H9 (cell line): ENCODE measurements at places on chromosomes 7 and 10.
A peak's percentile ranks its signal among the peaks of the same experiment; 100 is the strongest.

DNA sequence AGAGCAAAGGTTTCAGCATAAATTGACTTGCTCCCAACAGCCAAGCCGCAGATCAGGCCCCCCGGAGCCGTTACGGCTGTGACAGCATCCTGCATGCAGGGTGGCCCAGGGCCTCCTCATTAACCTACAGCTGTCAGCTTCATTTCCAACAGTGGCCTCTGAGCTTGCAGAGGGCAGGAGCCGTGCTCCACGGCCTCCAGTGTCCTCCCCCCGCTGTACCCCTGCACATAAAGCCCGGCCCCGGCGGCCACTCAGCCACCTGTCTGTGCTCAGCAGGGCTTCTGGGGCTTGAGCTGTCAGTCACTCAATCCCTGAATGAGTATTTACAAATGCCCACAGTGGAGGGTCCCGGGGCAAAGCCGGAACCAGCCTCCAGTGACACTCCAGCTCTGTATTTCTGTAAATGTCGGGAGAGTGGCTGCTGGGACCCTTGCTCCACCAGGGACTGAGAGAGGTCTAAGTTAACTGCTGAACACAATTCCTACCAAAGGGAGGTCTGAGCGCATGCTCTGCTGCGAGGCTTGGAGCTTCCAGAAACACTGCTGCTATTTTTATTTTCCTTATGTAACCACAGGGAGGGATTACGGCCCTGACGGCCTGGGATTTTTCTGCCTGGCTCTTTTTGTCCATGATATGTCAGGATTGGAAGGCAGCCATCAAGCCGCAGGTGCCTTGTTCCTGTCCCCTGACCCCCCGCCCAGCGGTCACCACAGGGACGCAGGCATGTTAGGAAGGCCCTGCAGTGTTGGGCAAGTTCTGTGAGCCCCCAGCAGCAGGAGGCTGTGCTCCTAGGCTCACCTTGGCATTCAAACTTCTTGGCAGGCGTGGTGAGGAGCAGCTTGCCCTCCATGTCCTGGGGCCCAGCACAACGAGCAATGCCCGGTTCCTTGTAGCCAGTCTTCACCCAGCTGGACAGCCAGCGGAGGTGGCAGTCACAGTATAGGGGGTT is 165.0 kb downstream of the SLIT1 start:
- H3K4me1 ChIP-seq = no peaks in the 10 kb centered on the region
- H3K36me3 ChIP-seq = no peaks in the 10 kb centered on the region
- DNase-seq = no peak
- H3K27me3 ChIP-seq = no peaks in the 10 kb centered on the region
- no peak overlapping the region for H3K27ac ChIP-seq
- no peak overlapping the region for H3K4me3 ChIP-seq

GRCh38 chr7:95342642-95343307 is 18.4 kb upstream of the PON1 start:
- 0 out of 3 replicates have a peak overlapping the region, but pooled peaks have one; percentile 2 for H3K4me3 ChIP-seq
- peaks cover 9% of the 10 kb centered on the region for H3K4me1 ChIP-seq
- DNase-seq = peak; percentile 53
- H3K27ac ChIP-seq = no peak overlapping the region

DNA sequence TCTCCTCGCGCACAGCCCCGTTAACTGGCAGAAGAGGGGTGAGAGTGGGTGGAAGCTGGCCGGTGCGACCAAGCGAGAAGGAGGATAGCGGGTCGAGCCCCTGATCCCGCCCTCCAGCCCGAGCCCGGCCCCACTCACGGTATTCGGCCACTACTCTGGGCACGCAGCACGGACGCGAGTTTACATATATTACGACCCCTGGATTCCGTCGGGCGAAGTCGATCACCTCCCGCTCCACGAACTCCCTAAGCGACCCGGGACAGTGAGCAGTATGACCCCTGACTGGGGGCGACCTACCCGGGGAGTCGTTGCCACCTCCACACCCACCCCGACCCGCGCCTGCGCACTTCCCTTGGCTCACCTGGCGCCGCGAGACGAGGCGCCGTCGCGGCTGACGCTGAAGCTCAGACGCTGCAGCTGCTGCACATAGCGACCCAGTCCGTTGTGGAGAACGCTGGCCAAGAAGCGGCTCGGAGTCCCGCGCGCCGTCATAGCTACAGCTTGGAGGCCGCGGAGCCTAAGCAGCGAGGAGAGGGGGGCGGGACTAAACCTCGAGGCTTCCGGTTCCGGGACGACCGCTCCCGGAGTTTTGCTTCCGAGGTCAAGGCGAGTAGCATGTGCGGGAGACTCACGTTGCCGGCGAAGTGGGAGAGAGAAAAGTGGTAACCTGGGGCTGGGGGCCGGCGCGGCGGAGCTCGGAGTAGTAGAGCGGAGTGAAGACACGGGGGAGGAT is at the start of the genes MRPL43 and TWNK:
TSS of gene MRPL43 (minus strand) at position 546 of the 733 bp plus-strand sequence. CDS start at position 492, 54 bp downstream.
TSS of gene TWNK (plus strand) at position 592 of the 733 bp plus-strand sequence. CDS start 668 bp downstream, outside the sequence.
- peak within 1 kb of the TSS; percentile 96 for H3K4me3 ChIP-seq
- H3K4me1 ChIP-seq = no peaks in the 10 kb centered on the region; the same call in 1 of the 2 replicates
- H3K36me3 ChIP-seq = peaks cover 41% of the 10 kb centered on the region

DNA sequence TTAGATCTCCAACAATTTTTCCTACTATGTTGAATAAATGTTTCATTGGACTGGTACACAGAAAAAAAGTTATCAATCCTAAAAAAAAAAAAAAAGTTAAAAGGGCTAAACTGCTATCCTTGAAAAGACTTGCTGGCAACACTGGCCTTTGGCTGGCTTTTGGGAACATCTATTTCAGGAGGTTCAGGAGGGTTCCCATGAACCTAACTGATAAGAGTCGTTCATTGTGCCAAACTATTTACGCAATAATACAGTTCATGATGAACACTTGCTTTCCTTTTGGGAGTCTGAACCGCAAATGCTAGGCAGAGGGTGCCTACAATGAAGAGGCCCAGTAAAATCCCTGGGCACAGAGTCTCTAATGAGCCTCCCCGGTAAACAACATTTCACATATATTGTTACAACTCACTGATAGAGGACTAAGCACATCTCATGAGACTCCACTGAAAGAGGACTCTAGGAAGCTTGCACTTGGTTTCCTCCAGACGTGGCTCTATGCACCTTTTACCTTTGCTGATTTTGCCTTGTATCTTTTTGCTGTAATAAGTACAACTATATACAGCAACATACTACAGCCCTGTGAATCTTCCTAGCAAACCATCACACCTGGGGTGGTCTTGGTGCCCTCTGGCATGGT is 45.0 kb downstream of the ZFAND4 start:
- H3K27ac ChIP-seq = no peak overlapping the region
- H3K27me3 ChIP-seq = no peaks in the 10 kb centered on the region
- no peaks in the 10 kb centered on the region; the same call in 2 of the 3 replicates for H3K36me3 ChIP-seq
- H3K4me3 ChIP-seq = no peak overlapping the region
- DNase-seq = no peak
- H3K4me1 ChIP-seq = no peaks in the 10 kb centered on the region
